ENCODE measurements at places on chromosomes 1 and 21.

- no peak for DNase-seq
Observed at GRCh38 chr1:20887246-20887645, 100.1 kb upstream of the HP1BP3 start.

GRCh38 chr1:156146769-156147405, 6.5 kb upstream of the SEMA4A start:
- no peak for DNase-seq

- no peak for DNase-seq
Observed at GRCh38 chr1:209870151-209870831, 42.5 kb downstream of the UTP25 start.

GRCh38 chr1:167392200-167392696, 126.1 kb downstream of the CD247 start:
- DNase-seq: no peak

DNA sequence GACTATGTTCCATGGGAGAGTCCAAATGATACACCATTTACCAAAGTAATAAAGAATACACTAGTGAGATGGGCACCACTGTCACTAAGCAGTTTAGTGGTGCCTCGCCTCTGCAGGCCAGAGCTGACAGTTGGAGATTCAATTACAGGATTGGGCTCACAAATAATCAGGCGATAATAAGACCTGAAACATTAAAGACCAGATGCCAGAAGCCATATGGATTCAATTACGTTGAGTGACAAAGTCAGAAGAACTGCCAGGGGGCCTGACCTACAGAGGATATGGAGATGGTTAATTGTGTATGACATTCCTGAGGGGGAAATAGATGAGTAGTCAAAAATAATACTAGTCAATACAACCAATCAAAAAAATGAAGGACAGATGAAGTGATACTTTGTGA, 65.2 kb upstream of the ST6GALNAC5 start:
- no peak for DNase-seq

- DNase-seq: no peak
Observed at GRCh38 chr1:10209590-10209904, 823 bp upstream of the KIF1B start.

- no peak for DNase-seq
Observed at GRCh38 chr1:236127045-236127444, 15.3 kb upstream of the GPR137B start.

DNA sequence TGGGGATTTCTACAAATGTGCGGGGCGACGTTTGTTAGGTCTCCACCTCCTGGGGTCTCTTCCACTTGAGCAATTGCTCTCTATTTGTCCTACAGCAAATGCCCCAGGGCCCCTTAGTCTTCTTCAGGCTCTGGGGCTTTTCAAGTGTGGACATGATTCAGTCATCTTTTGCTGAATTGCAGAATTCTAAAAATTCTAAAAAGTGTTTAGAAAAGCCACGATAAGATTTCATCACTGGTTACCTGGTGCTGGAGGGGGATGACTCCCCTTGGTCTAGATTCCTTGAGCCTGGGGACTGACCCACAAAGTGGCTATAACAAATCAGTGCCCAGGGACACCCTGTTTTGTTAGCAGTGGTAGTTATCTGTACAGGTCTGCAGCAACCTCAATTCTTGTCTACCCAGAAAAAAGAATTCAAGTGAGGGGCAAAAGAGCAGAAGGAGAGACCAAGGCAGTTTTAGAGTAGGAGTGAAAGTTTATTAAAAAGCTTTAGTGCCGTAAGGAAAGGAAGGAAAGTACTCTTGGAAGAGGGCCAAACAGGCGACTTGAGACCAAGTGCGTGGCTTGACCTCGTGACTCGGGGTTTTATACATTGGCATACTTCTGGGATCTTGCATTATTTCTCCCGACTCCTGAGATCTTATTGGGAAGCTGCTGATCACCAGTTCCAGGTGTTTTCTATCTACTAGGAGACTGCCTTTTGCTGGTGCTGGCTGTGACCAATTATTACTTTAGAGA, 25.2 kb downstream of the PROK1 start:
- DNase-seq: no peak

DNA sequence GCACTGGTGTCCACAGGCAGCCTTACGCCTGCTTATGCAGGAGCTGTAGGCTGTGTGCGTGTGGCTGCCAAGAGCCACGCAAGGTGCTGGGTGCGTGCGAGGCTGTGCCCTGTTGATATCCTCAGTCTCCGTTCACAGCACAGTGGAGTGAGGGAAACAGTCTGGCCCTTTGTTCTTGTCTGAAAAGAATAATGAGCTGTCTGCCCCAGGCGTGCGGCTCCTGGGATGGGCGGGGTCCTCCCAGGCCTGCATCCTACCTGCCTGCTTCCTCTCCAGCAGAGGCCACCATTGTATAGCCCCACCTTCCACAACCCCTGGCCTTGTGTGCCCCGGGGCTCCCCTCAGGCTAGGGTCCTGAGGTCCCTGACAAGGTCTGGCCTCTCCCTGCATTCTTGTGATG, 47.0 kb upstream of the KDM4A start:
- no peak for DNase-seq

DNA sequence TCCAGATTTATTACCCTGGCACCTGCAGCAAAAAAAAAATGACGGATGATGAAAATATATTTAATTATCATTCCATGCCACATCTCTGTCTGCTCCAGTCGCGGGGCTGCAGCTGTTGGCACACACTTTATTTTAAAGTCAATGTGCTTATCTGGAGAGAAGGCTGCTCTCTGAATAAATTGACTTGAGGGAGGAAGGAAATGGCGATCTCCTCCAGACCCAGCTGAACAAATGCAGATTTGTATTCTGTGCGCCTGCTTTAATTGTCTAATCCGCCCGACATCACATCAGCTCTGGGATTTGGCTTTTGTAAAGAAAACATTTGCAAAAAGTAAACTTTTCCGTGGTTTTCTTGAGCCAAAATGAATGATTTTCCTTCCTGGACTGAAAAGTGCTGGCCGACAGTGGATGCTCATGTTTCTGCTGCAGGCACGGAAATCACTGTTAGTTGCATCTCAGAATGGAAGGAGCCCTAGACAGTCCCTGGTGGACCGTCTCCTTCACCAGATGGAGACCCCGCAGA, 150.2 kb downstream of the CAMTA1 start:
- no peak for DNase-seq

- no peak for DNase-seq
Observed at GRCh38 chr1:159783724-159784123, 3.0 kb downstream of the DUSP23 start.

DNA sequence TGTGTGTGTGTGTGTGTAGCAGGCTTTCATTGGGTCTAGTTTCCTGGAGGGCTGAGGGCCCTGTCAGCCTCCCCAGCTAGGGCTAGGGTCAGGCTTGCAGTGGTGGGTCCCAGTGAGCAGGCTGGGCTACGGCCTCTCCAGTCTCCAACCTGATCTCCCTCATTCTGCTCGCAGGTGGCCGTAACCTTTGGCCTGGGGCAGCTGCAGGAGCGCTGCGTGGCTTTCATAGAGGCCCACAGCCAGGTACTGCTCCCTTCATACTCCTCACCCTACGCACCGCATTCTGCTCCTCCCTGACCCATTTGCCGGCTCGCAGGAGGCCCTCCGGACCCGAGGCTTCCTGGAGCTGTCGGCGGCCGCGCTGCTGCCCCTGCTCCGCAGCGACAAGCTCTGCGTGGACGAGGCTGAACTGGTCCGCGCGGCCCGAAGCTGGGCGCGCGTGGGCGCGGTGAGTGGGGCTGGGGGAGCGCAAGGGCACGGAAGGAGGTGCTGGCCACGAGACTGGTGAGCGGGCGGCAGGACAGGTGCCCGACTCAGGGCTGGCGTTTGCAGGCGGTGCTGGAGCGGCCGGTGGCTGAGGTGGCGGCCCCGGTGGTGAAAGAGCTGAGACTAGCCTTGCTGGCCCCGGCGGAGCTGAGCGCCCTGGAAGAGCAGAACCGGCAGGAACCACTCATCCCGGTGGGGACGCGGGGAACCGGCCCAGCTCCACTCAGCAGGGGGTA, 4.7 kb downstream of the BTBD19 start:
- DNase-seq: no peak

DNA sequence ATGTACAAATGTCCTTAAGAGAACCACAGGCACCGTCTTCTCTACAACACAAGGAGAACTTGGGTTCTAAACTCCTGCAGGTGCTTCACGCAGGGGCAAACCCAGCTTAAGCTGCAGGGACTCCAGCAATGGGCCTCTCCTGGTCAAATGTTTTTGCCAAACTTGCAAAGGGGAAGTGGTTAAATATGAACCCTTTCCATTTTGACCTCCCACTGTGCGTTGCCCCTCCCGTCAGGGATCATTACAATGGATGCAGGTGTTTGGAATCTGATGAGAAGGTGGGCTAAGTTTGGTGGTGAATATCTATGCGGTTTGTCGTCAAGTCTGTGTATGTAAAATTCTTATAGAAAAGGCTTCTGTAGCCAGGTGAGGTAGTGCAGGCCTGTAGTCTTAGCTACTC, 29.1 kb upstream of the SLC25A33 start:
- DNase-seq: no peak

- no peak for DNase-seq
Observed at GRCh38 chr1:33656467-33657005, 184.1 kb downstream of the ZSCAN20 start.

DNA sequence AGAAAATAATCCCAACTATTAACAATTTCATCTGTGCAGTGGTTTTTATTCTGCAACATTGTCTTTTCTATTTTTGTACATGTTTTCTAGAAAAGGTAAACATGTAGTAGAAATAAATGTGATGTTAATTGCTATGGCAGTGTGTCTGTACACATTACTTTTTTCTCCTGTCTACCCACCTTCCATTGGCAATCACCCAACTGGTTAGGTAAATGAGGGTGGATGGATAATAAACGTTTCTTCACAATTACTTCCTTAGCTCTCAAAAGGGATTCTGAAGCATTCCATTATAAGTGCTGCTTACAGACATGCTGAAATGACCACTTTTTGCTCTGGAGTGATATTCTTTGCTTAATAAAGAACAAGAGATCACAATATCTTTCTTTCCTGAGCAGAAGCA, 61.4 kb downstream of the MAGI3 start:
- no peak for DNase-seq

- no peak for DNase-seq
Observed at GRCh38 chr1:2235300-2235998, 7.3 kb downstream of the SKI start.

- no peak for DNase-seq
Observed at GRCh38 chr1:12514590-12514989, 103.4 kb downstream of the DHRS3 start.

DNA sequence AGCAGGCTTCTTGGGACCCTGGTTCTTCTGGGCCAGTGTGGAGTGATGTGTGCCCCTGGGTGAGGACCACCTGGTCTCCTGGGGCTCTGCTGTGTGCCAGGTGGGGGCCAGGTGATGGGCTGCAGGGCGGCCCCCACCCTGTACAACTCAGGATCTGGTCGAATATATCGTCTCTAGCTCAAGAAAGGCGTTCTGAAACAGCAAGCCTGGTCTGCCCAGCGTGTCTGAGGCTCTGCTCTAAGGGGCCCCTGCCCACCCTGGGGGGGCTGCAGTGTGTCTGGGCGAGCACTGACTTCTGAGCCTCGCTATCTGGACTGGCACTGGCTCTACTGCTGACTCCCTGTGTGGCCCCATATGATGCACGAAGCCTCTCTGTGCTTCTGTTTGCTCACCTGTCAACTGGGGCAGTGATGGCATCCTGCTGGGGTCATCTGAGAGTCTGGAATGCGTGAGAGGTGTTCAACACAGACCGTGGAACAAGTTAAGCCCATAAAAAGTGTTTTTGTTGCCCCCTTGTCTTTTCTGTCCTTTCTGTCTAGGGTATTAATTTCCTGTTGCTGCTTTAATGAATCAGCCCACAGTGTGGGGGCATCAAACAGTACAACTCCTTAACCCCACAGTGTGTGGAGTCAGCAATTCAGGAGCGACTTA, 56.0 kb upstream of the TRAPPC10 start:
- DNase-seq: no peak

- no peak for DNase-seq
Observed at GRCh38 chr1:53142226-53142853, at the start of gene SLC1A7. Gene SLC1A7, minus strand, starts transcription at chr1:53142638. Its CDS starts 189 bp downstream, at chr1:53142449.

DNA sequence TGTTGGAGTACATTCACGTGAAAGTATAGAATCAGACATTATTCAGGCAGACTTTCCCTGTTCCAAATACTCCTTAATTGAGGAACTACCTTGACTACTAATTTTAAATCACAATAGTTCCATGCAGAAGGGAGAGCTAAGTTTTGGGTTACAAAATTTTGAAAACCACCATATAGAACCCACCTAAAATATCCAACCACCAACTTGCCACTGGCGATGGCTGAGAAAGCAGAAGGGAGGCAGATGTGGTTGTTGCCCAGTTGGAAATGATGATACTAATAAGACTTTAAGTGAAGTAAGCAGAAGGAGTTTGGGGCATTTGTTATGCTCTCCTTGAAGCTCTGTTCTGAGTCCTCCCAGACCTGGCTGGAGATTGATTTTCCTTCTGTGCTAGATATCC, 190.7 kb downstream of the HLX start:
- no peak for DNase-seq

DNA sequence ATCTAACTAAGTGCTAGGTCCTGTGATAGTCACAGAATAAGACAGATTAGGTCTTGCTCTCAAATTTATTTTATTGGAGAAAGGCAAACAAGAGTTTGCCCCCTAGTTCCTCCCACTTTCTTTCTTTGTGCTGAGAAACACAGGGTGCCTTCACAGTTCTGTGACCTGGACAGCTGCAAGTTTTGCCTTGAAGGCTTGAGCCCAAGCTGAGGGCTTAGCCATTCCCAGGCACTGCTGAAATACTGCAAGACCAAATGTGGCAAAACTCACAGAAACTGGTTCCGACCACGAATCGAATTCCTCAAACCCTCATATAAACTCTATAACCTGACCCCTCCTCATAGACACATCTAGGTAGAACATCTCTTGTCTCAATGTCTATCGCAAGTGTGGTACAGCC, 227.9 kb downstream of the RERE start:
- DNase-seq: no peak

Measured in stimulated activated CD8-positive, alpha-beta memory T cell treated with anti-CD3 and anti-CD28 coated beads, Interleukin-4, amount 100 ng/mL, for 48 hours (primary cell).